ENCODE measurements at places on chromosomes 11 and 22.

DNA sequence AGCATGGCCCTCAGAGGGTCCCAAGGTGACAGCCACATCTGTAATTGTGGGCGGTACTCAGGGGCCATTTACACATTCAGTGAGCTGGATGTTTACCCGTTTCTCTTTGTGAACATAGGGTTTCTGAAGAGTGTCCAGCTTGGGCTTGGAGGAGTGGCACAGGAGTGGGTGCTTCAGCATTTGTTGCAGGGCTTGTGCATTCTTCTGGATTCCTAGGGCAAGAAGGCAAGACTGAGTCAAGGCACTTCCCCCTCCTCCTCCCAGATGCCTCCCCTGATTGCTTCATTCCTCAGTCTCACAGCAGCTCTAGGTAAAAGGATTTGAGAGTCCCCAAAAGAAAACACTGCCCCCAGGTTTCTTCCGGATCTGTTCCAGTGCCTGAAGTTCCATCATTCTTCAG lies 95.4 kb downstream of the RNF169 start:
- DNase-seq: no peak

DNA sequence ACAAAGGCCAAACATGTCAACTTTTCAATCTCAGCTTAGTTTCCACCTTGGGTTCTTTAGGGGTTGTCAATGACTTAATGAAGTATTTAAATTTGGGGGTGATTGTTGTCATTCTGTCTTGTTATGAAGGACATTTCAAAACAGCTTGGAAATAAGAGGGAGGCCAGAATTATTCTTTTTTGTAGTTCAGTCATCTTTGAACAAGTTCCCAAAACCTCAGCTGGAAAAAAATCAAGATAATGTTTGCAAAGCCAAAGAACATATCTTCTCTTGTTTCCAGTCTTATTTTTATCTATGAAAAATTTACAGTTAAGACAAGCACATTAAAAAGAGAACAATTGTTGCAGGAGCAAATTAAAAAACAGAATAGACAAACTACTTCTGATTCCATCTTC lies 612.8 kb downstream of the INSC start:
- DNase-seq: no peak

DNA sequence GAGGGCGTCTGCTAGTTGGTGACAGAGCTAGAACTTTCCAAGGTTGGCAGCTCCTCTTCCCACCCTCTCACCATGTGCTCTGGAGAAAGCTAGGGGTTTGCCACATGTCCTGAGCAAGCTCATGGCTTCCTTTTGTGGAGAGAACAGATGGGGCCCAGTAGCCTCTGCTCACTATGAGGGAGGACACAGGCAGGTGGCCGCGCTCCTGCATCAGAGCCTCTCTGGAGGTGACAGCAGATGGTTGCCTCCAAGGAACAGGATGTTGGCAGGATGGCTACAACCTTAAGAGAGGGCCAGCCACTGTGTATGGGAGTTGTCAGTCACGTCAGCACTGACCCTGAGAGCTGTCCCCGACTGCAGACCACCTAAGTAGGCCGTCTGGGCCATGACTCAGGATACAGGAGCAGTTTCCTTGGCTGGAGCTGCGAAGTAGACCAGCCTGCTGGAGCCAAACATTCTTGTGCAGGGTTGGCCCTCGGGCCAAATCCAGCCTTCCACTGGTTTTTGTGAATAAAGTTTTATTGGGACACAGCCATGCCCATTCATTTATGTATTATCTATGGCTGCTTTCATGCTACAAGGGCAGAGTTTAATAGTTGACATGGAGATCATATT lies 28.0 kb downstream of the SGSM1 start:
- DNase-seq: no peak

GRCh38 chr11:114061681-114062049 lies 2.2 kb downstream of the ZBTB16 start:
- DNase-seq: no peak

DNA sequence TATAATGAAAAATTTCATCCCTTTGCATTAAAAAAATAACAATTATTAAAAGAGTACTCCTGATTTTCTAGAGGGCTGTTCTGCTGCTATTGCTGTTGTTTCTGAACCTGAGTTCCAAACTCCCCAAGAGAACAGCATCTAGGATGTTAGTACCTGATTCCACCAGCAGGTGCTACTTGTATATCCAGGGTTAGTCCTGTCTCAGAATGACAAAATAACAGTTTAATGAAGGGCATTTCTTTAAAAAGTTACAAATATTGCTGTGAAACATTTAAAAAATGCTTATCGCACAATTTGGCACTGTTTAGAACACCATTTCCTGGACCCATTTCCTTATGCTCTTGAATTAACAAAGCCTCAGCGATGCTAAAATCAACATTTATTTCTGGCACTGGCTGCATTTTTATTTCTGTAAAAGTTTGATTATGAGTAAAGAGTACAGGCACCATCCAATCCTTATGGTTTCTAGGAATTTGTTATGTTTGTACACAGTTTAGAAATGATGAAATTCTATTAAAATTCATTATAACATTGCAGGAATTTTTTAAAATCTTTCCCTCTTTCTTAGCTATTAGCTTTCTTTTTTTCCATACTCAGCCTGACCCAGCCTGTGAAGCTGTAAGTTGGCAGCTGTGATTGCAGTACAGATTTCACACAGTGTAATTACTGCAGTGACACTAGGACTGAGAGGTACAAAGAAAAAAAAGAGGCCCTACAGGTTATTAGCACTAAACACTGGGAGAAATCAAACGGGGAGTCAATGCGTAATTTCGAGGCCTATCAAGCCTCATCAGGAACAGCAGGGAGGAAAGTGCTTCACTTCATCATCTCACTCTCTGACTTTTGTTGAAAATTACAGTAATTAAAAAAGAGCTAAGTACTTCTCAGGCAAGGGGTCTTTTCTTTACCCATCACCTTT lies 208.8 kb downstream of the DCDC1 start:
- no peak for DNase-seq

DNA sequence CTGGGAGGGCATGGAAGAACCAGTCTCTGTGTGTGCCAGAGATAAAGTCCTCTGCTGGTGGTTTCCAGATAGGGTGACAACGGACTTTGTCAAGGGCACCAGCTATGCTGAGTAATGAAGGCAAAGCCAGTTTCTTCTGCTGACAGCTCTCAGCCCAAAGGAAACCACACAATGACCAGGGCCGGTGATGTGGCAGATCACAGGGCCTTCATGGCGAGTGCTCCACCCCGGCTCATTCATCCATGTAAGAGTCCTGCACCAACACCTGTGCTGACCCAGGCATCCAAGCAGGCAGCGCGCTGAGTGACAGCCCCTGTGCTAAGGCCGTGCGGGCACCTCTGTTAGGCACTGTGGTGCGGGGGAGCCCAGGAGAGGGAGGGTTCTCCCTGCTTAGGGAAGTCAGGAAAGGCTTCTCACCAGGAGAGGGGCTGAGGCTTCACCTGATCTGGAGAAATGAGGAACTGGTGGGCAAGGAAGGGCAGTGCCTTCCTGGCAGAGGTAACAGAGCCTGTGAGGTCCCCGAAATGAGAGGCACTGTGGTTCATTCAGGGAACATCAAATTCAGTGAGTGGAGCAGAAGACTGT lies 33.8 kb downstream of the TP53I11 start:
- no peak for DNase-seq

Data from sciatic nerve (tissue), 2 donors.